ENCODE measurements at places on chromosomes 4 and X.
A peak's percentile ranks its signal among the peaks of the same experiment; 100 is the strongest.

DNA sequence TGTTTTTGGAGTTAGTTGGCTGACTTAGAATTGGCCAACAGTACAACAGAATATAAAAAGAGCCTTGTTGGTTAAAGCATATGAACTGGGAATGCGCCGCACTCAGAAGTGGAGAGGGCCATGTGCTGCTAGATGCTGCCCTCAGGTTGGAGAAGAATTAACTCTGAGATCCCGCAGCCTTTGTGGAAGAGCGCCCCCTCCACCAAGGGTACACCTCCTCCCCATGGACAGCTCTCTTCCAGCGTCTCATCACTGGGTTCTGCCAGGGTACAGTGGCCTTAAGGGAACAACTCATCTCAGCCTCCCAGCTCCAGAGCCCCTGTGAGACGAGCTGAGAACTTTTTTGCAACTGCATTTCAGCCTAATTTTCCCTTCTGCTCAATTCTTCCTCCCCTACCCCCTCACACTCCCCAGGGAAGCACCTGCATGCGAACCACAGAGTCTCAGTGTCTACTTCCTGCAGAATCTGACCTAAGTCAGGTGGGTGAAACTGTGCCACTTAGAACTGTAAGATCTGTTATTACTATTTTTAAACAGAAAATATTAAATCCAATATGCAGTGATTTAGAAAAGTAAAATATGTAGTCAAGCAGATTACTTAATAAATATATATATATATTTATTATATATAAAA is 380.6 kb downstream of the RAB28 start:
- no peak for DNase-seq

DNA sequence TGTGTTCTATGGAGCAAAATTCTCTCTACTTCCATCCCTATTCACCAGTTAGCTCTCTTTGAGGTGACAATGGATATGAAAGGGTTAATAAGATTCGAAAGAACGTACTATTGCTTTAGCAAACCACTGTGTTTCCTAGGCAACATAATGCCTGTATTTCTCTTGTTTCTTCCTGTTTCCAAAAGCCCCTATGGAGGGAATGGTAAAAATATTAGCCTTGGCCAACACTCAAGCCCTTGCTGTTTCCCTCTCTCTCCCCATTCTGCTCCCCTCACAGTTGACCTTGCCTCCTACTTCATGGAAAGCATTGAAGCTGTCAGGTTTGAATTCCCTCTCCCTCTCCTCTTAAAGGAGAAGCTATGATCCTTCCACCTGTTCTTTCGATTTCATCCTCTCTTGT is 9.6 kb upstream of the PGRMC1 start:
- no peak for DNase-seq

GRCh38 chrX:22534643-22535042 is 261.9 kb downstream of the CBLL2 start:
- DNase-seq = no peak

- DNase-seq = peak; percentile 62
Observed at GRCh38 chr4:52751487-52751911, 274 bp upstream of the ERVMER34-1 start.

- DNase-seq = no peak
Observed at GRCh38 chr4:183074288-183074990, 24.6 kb upstream of the WWC2 start.

DNA sequence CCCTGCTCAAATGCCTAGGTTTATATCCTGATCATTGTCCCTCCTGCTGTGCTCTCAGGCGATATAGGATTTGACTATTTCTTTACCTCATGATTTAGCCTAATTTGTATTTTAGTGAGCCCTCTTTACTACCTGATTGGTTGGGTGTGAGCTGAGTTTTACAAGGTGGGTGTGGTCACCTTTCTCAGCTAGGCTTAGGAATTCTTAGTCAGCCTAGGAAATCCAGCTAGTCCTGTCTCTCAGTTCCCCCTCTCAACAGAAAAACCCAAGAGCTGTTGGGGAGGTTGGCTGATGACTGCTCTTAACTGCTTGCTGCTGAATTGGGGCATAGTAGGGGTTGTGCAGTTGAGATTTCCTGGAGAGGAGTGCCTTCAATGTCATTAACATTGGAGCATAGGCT is 100.5 kb upstream of the AADAT start:
- no peak for DNase-seq

GRCh38 chr4:18858229-18858922 is 836.8 kb upstream of the LCORL start:
- DNase-seq = no peak

DNA sequence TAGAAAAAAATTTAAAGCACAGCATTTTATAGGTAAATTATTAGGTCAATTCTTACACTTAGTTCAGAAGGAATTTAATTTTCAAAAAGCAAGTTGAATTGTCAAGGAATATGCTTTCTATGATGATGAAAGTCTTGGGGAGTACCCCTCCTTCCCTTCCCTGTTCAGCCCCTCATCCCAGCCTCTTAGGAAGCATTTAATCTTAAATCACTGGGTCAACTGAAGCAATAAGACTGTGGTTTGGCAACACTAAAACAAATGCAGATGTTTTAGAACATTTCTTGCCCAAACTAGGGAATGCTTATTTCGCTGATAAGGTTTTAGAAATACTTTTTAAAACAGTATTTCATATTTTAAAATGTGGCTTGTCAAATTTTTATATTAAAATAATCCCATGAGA is 19.1 kb upstream of the ARSJ start:
- no peak for DNase-seq
